ENCODE measurements at places on chromosomes 2 and 18.

DNA sequence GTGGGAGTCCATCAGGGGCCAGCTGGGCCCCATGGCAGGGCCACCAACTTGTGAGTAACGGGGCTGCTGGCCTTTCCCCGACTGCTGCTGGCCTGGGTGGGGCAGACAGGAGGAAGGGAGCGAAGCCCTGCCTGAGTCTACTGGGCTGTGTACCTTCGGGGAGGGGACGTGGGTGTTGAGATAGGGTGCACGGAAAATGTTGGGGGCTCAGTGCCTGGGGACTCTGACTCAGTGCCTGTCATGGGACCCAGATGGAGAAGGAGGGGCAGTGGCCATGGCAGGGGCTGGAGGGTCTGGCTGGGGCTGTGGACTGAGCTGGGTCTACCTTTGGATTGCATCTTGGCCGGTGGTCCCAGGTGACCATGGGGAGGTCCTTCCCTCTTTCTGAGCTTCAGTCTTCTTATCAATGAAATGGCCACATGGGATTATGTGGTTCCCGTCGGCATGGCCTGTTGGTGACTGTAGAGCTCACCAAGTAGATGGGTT lies 4.0 kb downstream of the SLC4A3 start:
- DNase-seq = no peak

GRCh38 chr18:76490033-76490432 lies 5.0 kb downstream of the ZNF516 start:
- DNase-seq = no peak

- DNase-seq = no peak
Measured at GRCh38 chr2:161243905-161244304, 64.3 kb upstream of the PSMD14 start.

DNA sequence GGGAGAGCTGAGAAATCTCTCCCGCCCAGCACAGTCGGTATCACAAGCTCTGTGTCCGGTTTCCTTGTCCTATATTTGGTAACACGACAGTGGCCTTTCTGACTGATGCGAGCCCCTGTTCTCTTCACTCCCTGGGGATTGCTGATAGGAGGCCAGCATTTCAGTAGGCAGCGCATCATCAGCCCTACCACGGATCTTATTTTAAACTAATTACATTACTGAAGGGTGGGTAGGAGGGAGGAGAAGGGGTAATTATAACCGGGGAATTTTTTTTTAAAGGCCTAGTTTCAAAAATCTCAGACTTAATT lies 125.6 kb upstream of the LGALSL start:
- DNase-seq = no peak

GRCh38 chr18:4603955-4604354 lies 148.8 kb upstream of the DLGAP1 start:
- DNase-seq = peak; percentile 38

- peak; percentile 5 for DNase-seq
Measured at GRCh38 chr2:128452024-128452411, 133.3 kb upstream of the HS6ST1 start.

DNA sequence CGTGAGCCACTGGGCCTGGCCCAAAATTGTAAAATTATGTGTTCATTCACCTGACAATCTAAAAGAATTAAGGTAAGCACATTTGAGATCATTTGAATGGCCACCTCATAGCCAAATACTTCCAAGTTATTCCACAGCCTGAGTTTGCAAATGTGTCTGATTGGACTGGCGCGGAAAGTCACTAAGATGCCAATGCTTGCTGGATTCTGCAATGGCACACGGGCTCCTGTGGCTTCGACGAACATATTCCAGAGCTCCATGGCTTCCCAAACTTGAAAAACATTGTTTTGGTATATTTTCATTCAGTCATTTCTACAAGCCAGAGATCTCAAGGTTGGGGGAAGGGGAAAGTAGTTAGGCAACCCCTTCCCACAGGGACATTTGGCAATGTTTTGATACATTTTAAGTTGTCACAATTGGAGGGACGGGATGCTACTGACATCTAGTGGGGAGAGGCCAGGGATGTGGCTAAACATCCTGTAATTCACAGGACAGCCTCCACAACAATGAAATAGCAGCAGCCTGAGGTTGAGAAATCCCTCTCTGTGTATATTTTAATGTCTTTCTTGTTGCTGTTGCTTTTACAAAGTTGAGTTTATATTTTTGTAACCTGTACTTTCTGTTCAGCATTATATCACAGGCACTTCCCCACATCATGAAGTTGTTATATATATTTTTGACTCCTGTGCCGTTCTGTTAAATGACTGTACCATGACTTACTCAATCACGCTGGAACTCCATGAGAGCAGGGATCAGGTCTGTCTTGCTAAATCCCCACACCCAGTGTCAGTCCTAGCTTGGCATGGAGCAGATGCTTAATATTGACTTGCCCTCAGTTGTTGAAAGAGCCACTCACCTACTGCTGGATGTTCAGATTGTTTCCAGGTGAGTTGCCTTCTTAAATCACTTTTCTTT lies 56.9 kb downstream of the COL4A4 start:
- peak; percentile 60 for DNase-seq

- DNase-seq = no peak
Measured at GRCh38 chr18:55316486-55317184, 271.4 kb downstream of the TCF4 start.

- no peak for DNase-seq
Measured at GRCh38 chr2:118431586-118431985, 343.3 kb downstream of the INSIG2 start.
